ENCODE measurements at places on chromosomes 12 and 14.

DNA sequence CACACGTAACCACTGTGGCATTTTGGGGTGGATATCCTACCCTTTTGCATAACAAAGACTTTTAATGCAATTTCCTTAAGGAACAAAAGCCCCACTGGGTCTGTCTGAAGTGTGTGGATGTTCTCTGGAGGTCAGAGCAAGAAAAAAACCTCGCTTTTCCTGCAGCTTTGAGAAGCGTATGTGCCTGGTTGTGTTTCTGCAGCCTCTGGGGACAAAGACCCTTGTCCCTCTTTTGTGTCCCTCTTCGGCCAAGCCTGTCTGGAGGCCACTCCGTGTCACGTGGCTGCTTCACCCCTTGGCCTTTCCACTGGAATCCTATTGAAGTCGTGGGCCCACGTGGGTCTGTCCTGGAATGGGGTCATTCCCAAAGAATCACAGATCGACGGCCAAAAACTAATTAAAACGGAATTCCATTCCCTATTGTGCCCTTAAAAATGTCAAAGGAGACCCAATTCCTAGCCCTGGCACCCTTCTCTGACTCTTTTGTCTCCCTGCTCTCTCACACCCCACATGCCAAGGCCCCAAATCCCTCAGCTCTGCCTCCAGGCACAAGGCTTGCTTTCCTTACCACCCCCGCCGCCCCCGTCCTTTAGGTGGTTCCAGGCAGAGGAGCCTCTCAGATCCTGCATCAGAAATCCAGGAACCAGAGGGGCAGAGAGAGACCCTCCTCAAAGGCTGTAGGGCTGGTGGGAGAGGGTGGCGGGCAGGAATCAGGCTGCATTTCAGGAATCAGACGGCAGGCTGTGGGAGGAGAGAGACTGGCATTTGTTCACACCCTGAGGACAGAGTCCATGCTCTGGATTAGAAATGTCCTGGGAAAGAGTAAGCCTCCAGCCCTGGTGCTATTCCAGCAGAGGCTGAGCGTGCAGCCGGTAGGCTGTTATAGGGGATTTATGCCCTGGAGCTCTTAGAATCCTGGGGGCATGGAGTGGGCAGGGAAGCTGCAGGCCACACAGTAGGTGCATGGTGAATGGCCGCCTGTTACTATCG lies 12.6 kb upstream of the CYP46A1 start:
- DNase-seq: no peak

GRCh38 chr14:102445066-102445465 lies 64.5 kb downstream of the ANKRD9 start:
- DNase-seq: no peak

DNA sequence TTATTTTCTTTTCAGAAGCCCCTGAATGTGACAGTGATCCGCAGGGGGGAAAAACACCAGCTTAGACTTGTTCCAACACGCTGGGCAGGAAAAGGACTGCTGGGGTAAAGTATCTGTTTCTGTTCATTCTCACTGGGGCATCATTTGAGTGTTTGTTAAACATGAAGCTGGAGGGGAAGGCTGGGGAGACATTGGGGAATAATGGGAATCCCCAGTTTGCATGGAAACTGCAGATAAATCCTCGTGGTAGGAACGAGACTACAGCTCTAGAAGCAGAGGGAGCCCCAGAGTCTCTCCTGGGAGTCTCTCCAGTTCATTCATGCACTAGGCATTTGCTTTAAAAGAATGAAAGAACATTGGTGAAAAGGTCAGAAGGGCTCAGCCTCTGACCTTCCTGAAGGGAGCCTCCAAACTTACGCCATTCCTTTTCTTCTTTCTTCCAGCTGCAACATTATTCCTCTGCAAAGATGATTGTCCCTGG lies 2.5 kb upstream of the CFAP251 start:
- DNase-seq: no peak

- no peak for DNase-seq
Measured at GRCh38 chr14:77832297-77832696, 32.4 kb downstream of the ADCK1 start.

DNA sequence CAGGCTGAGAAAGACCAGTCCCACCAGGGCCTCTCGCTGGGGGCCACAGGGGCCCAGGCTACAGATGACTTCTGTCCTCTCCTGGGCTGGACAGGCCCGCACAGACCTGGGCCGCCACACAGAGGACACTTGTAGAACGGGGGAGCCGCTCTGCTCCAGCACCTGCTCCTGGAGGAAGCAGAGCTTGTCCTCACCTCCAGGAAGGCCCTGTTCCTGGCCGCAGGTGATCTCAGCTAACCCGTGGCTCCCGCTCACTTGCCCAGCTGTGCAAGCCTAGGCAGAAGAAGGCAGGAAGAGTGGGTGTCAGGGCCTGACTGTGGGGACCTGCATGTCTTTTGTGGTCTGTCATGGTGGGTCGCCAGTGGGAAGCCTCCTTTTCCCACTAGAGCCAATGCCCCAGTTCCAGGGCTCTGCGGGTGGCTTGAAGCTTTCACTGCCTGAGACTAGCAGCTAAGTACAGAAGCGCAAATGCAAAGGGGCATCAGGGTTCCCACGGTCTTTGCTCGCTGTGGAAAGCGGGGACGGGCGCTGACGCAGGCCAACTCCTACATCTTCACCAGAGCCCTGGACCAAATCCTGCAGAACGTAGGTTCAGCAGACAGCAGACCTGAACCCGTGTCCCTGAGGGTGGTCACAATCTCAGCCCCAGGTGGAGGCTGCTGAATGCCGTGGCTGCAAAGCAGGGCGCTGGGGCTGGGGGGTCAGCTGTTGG lies 8.8 kb upstream of the CEP170B start:
- peak; percentile 5 for DNase-seq

- DNase-seq: no peak
Measured at GRCh38 chr12:132380641-132381040, 51.3 kb upstream of the GALNT9 start.

GRCh38 chr14:50345846-50346422 lies 33.8 kb downstream of the DMAC2L start:
- no peak for DNase-seq

- DNase-seq: no peak
Measured at GRCh38 chr12:59651229-59651920, 55.5 kb downstream of the SLC16A7 start.

DNA sequence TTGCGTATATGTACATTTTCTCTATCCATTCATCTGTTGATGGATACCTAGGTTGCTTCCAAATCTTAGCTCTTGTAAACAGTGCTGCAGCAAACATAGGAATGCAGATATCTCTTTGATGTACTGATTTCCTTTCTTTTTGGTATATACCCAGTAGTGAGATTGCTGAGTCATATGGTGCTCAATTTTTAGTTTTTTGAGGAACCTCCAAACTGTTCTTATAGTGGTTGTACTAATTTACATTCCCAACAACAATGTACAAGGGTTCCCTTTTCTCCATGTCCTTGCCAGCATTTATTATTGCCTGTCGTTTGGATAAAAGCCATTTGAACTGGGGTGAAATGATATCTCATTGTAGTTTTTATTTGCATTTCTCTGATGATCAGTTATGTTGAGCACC lies 44.3 kb downstream of the PELI2 start:
- DNase-seq: no peak

- peak; percentile 46 for DNase-seq
Measured at GRCh38 chr12:54561164-54561563, 11.8 kb downstream of the PDE1B start.

GRCh38 chr14:22929961-22930364 lies 787 bp upstream of the PRMT5 start:
- DNase-seq: no peak

- no peak for DNase-seq
Measured at GRCh38 chr14:100320157-100320856, 2.8 kb upstream of the SLC25A47 start.

DNA sequence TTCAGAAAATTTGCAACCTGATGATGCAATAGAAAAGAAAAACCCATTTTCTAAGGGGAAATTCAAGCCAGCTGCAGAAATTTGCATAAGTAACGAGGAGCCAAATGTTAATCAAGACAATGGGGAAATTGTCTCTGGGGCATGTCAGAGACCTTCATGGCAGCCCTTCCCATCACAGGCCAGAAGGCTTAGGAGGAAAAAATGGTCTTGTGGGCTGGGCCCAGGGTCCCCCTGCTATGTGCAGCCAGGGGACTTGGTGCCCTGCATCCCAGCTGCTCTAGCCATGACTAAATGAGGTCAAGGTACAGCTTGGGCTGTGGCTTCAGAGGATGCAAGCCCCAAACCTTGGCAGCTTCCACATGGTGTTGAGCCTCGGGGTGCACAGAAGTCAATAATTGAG lies 28.2 kb upstream of the AVPR1A start:
- DNase-seq: no peak

GRCh38 chr14:63543826-63544406 lies 739 bp upstream of the PPP2R5E start:
- no peak for DNase-seq

DNA sequence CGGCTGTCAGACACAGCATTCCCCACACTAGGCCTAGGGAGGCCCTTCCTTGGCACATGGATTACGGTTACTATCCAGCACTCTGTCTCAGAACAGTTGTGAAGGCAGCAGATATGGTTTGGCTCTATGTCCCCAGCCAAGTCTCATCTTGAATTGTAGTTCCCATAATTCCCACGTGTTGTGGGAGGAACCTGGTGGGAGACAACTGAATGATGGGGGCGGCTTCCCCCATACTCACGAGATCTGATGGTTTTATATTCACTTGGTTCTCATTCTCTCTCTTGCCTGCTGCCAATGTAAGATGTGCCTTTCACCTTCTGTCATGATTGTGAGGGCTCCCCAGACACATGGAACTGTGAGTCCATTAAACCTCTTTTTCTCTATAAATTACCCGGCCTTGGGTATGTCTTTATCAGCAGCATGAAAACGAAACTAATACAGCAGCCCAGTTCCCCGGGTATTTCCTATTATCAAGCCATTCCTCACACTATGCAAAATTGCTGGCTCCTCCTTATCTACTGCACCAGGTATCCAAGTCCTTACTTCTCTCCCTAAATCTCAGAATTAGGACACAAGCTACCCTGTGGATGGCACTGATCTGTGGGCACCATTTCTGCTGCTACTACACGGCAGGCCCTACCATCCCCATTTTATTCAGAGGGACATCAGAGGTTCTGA lies 33.3 kb downstream of the NT5DC3 start:
- DNase-seq: no peak

DNA sequence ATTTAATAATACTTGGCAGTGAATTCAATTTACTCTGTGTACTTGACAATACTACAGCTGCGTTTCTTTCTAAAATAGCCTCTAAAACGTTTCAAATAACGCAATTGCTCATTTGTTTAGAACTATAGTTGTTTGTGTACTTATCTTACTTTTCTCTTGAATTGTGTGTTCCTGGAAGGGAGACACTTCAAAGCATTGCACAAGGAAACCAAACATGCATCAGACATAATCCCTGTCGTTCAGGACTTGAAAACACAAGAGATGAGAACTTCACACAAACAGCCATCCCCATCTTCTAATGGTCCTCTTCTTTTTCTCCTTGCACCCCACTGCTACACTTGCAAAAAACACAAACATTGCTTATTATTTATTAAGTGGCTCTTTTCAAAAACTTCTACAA lies 38.5 kb downstream of the PTGER2 start:
- no peak for DNase-seq

DNA sequence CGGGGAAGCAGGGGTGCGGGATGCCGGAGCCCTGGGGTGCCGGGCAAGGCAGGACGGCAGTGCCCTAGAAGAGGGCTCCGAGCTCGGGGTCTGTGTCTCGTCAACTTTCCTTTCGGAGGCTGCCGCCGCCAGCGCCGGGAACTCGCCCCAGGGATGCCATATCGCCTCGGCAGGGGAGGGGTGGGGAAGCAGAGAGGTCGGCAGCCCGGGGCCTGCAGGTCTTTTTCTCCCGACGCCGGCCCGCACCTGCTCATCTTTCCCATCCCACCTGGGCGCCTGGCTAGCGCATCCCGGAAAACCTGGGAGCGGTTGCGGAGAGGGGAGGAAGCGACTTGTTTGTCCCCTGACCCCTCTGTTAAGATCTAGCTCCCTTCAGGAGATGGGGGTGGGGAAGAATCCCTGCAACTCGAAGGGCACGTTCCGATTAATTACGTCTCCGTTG lies 547 bp downstream of the CNTN1 start:
- DNase-seq: no peak

DNA sequence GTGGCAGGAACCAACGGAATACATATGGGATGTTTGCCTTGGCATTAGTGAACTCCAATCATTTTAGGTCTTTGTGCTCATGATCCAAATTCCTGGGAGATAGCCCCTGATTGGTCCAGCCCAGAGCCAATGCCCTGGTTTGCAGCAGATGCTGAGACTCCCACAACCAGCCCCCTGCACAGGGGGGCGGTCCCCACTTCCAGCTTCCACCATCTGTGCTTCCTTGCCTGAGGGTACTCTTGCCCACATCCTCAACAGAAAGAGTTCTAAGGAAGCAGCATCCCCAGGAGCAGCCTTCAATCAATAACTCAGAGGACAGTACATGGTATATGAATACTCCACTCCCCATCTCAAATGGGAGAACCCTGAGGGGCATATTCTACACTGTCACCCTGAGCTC lies 39.7 kb upstream of the FICD start:
- DNase-seq: no peak

- DNase-seq: no peak
Measured at GRCh38 chr14:99807413-99808153, 14.4 kb downstream of the EML1 start.

DNA sequence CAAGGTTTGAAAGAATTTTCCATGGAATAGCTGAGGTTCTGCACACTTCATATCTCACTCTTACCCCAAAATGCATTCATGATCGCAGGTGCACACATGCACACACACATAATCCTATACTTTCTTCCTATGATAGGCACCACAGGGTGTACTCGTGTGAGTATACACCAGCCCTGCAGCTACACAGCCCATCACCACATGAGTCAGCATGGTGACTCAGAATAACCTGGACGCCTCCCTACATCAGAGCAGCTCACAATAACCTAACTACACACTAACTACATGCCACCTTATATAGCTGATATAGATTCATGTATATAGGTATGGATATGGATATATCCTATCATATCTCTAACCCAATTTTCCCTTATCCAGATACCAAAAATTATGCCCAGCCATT lies 850.2 kb upstream of the TMEM132C start:
- no peak for DNase-seq

DNA sequence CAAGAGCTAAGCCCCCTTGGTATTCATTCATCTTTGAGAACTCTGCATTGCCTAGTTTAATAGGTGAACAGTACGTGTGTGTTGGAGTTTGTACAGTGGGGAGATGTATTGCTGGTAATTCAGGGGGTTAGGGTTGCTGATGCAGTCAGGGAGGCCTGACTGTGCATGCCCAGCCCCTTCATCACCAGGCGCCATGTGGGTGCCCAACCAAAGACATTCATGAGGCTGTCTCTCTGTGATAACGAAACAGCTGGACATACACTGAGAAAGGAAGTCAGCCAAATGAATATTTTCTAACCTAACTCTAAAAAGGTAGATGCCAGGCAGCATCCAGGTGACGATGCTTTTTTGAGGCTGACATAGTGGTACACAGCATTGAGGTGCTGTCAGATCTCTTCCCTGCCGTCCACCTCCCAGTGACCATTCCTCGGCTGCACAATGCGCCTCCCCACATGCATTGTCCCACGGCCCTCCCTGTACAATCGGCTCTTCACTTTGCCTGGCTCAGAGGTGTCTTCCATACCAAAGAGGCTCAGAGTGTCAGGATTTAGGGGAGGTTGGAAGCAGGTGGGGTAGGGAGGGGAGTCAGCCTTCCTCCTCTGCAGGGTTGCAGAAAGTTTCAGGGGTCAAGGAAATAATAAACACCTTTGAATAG lies 19.0 kb downstream of the EML1 start:
- no peak for DNase-seq

Data from stimulated activated CD8-positive, alpha-beta memory T cell treated with anti-CD3 and anti-CD28 coated beads, Interleukin-4, amount 100 ng/mL, for 48 hours (primary cell).